ENCODE measurements at places on chromosomes 2 and 18.

GRCh38 chr18:63578357-63578958 lies 8.7 kb upstream of the SERPINB13 start:
- DNase-seq: peak; percentile 23

DNA sequence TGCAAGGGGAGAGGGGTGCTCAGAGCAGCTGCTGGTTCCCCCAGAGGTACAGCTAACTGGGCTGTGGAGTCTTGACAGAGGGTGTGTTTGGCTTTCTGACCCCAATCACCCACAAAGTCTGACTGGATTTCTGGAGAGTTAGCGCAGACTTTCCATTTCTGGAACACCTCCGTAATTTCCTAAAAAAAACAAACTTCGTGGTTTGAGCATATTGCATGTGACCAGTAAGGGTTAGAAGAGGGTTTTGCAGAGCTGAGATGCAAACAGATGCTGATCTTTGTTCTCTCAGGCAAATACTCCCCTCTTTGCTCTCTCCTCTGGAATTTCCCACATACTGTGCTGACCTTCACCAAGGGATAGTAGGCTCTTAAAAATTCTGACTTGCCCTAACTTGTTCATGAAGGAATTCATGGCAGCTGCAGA lies 44.5 kb upstream of the TMEM247 start:
- no peak for DNase-seq

DNA sequence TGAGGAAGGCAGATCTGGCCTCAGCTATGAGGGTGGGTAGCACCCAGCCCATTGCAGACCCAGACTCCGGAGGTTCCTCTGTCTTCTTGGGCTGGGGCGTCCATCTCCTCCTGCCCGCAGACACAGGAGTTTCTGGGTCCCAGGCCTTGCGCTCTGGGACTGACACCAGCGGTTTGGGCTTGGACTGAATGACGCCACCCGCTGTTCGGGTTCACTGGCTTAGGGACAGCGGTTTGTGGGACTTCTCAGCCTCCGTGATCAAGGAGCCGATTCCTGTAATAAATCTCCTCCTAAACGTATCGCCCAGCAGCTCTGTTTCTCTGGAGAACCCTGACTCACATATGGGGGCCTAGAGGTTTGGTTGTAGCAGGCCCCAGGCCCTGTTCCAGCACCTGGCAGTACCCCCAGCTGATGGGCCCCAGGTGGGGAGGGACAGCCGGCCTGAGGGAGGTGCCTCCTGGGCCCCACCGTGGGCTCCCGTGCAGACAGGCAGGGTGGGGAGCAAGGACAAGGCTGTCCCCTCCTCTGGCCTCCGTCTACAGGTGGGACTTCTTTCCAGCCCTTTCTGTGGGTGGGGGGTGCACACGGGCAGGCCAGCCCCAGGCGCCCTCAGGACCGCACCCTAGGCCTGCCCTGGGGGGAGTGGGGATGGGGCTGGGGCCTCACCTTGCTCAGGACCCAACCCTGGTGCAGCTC lies 4.5 kb upstream of the AQP12A start:
- DNase-seq: no peak

DNA sequence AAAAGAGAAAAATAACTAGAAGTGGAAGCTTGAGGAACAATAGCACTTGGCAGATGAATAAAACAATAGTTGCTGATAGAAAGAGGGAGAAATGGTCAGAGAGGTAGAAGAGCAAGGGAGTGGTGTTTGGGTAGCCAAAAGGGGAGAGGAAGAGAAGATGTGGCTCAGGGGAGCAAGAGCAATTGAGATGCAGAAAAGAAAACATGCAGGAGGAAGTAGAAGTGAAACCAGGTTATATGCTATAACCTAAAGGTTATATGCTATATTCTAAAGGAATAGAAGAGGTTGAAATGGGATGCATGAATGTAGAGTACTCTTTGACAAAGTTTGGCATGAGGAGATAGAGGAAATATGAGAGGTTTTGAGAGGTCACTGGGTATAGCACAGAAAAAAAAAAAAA lies 759.5 kb downstream of the SATB2 start:
- no peak for DNase-seq

DNA sequence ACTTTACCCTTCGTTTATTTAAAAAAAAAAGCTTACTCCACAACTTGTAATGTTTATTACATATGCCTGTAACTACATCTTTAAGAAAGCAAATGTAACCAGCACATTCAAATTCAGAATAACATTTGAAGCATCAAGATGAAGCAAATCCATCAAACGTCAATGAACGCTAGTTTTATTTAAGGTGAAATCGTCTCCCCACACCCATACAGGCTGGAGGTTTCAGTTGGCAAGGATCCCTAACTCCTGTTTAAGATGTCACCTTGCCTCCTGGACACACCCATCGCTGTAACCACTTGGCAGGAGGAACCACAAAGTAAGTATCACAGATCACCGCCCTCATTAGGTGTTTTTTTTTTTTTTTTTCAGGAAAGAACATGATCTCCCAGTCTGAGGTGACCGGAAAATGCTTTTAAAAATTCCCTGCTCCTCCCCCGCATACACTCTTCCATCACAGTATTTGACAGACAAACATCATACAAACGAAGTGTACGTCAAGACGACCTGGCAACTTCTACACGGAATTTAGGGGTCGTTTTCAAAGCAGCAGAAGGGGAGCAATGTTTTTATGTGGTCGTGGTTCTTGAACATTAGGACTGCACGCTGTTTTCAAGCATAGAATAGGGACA lies 19.7 kb upstream of the STPG4 start:
- no peak for DNase-seq

All from globus pallidus (tissue), 1 donor.